ENCODE measurements at places on chromosomes 3 and 15. TPM values are rescaled to one million over a fixed set of nuclear protein-coding genes. Genes with fewer than 3 reads are reported as not detected.
A peak's percentile ranks its signal among the peaks of the same experiment; 100 is the strongest.

GRCh38 chr15:31396881-31397560 lies 70.4 kb downstream of the KLF13 start:
- peak; percentile 81 for DNase-seq

- DNase-seq = no peak
Measured at GRCh38 chr3:2094941-2095340, 3.7 kb upstream of the CNTN4 start.

- peak; percentile 88 for DNase-seq
Measured at GRCh38 chr3:119222391-119222790, 18.3 kb downstream of the B4GALT4 start.

- DNase-seq = no peak
Measured at GRCh38 chr15:67174864-67175573, 79.4 kb downstream of the AAGAB start.

- DNase-seq = no peak
Measured at GRCh38 chr15:62945760-62946159, 96.8 kb upstream of the TPM1 start.

- DNase-seq = peak; percentile 33
Measured at GRCh38 chr3:36480911-36481648, 100.8 kb downstream of the STAC start.

GRCh38 chr15:100687582-100688141 lies 85.3 kb downstream of the ASB7 start:
- no peak for DNase-seq

- no peak for DNase-seq
Measured at GRCh38 chr3:48427630-48427962, 2.3 kb downstream of the PLXNB1 start.

DNA sequence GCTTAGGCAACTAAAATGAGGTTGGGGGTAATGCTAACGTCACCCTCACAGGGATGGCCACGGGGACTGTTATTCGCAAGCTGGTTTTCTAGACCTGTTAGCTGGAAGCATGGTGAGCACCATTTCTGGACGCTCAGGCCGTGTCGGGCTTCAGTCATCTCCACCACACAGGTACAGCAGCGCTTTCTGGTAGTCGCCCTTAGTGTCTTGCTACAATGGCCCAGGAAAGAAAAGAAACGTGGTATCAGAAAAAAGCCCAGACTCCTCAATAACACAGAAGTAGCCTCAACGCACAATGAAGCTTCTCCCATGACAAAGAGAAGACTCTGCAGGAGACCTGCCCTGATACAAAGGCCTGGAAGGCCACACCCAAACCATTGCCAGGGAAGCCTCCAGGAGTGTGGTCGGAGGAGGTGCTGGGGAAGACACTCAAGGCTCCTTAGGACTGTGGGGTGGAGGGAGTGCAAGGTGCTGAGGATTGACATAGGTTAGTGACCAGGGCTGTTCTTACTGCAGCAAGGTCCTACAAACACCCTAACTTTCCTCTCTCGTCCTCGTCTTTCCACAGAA lies 50.2 kb downstream of the ANXA2 start:
- DNase-seq = no peak

- DNase-seq = peak; percentile 95
Measured at GRCh38 chr15:66883284-66883911, 181.4 kb downstream of the SMAD6 start.

GRCh38 chr15:90031231-90031791 lies 30.2 kb downstream of the ZNF710 start:
- no peak for DNase-seq

GRCh38 chr3:146250449-146251382 lies at the start of gene PLSCR4:
Gene PLSCR4, minus strand, starts transcription at chr3:146251105. Its CDS starts 29,034 bp downstream, at chr3:146222071.
- DNase-seq = peak; percentile 94

DNA sequence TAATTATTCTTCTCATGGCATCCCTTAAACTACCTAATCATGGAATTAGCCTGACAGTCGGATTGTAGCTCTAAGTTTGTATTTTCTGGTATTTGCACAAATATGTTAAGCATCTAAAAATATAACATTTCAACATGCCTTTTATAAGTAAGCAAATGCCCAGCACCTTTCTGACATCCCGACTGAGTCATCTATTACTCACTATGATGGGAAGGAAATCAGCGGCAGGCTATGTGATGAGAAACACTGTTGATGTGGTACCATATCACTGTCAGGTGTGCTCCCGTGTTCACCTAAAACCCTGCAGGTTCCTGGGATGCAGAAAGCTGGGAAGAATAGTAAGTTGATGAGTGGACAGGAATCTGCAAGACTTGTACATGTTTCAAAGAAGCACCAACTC lies 367.8 kb upstream of the IL12A start:
- DNase-seq = no peak

DNA sequence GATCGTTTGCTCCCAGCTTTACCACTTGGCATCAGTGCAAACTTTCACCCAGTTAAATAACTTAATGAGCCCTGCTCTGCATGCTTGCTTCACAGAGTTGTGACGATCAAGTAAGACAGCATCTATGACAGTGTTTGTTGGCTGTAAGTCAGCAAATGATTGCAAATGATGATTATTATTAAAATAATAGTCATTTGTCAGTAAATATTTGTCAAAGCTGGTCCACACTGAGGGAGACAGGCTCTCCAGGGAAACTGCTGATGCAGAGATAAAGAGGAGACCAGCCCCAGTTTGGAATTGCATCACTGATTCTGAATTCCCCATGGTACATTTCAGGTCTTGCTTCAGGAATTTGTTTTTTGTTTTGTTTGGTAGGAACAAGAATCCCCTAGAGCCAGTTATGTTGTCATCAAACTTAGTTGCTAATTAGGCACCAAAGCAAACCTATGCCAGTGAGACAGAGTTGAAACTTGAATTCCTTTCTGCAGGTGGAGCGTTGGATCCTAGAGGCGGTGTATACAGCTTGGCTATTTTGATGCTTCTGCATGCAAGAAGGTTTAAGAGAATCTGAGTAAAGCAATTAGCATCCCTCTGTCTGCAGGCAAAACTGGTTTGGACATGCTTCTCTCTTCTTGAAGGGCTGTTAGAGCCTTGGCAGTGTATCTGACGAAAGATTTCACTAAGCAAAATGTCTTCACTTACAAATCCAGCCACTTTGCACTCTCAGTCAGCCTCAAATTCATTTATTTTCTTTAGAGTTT lies 338.6 kb upstream of the TPRG1 start:
- peak; percentile 19 for DNase-seq

DNA sequence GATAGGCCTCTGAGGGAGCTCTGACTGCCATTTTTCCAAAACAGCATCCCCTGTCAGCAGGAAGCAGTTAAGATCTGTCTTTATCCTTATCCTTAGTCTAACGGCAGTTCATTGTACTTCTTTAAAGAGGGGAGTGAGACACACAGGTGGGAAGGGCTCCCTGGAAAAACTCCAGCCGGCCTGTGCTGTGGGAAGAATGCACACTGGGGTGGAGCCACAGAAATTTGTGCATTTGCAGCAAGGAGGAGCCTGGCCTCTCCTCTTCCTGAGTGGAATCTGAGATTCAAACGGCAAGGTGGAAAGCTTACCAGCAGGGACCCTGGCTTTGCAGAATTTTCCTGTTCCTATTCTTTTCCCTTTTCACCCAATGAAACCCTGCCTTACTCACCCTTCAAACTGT lies 1209.4 kb downstream of the ROBO2 start:
- no peak for DNase-seq

DNA sequence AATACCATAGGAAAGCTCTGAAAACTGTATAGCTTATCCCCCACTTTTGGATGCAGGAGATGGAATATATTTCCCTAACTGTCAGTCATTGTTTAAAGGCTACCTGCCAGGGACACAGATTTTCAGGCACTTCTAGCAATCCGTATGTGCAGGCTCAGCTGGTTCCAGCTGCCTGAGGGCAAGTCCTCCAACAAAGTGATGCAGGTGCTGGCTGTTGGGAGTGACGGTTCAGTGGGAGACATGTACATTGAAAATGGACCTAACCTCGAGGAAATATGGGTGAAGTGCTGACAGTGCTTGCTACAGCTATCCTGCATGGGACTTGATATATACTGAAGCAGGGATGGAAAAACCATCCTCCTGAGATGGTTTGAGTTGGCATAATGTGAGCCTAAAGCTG lies 153.1 kb upstream of the GAP43 start:
- DNase-seq = no peak

- DNase-seq = no peak
Measured at GRCh38 chr15:47727676-47728075, 10.4 kb downstream of the SEMA6D start.

- no peak for DNase-seq
Measured at GRCh38 chr15:97678656-97679055, 281.8 kb upstream of the ARRDC4 start.

The TIMP4 gene
- 0.48 TPM for total RNA-seq

The SERPINI2 gene
- 4.9 TPM for total RNA-seq

The TRIM71 gene
- 2.9 TPM for total RNA-seq

The TLR9 gene
- 1.1 TPM for total RNA-seq

The MKRN2OS gene
- total RNA-seq = 1.1 TPM

The CHST14 gene
- 13.6 TPM for total RNA-seq

Measured in lung (tissue), 17 donors.